Activated B cell treated with CpG ODN at 0.5 μM for 24 hours (primary cell): ENCODE measurements at places on chromosomes 12 and 14.

DNA sequence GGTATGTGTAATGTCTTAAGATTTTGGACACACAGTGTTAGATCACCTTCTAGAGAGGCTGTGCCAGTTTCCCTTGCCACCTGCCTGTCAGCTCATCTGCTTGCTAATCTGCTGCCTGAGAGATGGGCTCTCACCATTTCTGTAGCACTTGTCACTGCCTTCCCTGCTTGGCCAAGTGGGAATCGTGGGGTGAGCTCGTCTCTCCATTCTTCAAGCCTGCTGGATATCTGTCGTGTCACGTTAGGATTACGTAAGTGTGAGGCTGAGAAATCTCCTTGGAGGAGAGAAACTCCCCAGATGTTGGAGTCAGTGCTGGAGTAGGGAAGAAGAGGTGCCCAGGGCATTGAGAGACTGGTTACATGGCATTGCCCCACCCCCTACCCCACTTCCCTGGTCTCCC, 8.6 kb upstream of the RPH3A start:
- no peak for DNase-seq

GRCh38 chr12:70028515-70028914, 203.5 kb downstream of the MYRFL start:
- DNase-seq = no peak

GRCh38 chr12:102769323-102769916, 147.6 kb downstream of the PAH start:
- no peak for DNase-seq

GRCh38 chr12:100826323-100826722, 31.7 kb downstream of the ANO4 start:
- DNase-seq = no peak

- DNase-seq = no peak
These were observed 56.9 kb downstream of the OTX2 start for GRCh38 chr14:56753396-56753795.

DNA sequence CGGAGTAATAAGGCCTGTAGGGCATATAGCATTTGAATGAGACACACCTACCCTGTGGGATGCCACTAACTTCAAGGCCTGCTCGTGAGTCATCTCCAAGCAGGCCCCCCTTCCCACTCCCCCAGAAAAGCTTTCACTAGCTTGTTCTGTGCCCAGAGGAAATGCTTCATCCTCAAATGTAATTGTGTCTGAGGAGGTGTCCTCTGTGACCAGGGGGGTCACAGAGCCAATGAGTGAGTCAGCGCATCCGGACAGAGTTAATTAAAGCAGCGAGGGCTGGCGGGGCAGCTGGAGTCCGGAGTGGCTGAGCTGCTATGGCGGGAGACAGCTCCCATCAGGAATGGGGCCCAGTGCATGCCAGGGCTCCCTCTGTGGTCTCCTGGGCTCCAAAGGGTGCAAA, 27.0 kb upstream of the ESRRB start:
- no peak for DNase-seq

- no peak for DNase-seq
These were observed 52.1 kb upstream of the CORO1C start for GRCh38 chr12:108783446-108783845.
